ENCODE measurements at places on chromosomes 5 and 9.

GRCh38 chr5:156474251-156474650 is 147.3 kb downstream of the SGCD start:
- no peak for DNase-seq

GRCh38 chr5:79507251-79508205 is 6.4 kb downstream of the HOMER1 start:
- DNase-seq, result no peak

- DNase-seq, result no peak
These were observed 215.3 kb downstream of the PRELID2 start for GRCh38 chr5:145619806-145620310.

- DNase-seq, result no peak
These were observed 95.8 kb upstream of the SPATA31C2 start for GRCh38 chr9:88234114-88234513.

- DNase-seq, result no peak
These were observed 216.9 kb downstream of the NR3C1 start for GRCh38 chr5:143186623-143187022.

GRCh38 chr5:118611332-118611945 is 376.9 kb downstream of the DTWD2 start:
- peak; percentile 27 for DNase-seq

- DNase-seq, result no peak
These were observed 11.2 kb downstream of the CDHR2 start for GRCh38 chr5:176560364-176560763.

DNA sequence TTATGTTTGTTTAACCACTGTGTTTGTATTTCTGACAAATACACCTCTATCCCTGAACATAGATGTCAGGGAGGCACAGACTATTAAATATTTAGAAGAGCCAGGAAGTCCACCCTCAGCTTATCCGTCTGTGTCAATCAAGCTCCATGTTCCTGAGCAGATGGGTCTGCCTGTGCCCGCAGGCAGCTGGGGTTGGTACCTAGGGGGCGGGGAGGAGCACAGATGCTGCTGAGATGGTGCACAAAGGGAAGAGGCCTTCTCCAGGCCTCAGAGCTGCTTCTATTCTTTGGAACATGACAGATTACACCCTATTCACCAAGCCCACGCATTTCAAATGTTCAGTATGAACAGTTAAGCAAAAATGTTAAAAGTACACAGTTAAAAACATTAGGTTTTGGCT is 142.1 kb downstream of the EPB41L4A start:
- DNase-seq, result no peak

Measured in RWPE1 (cell line).